ENCODE measurements at places on chromosomes 1 and 21.

GRCh38 chr1:222905151-222905550 lies 90.3 kb downstream of the DISP1 start:
- DNase-seq: no peak

- DNase-seq: no peak
Observed at GRCh38 chr1:62381831-62382657, 54.8 kb upstream of the USP1 start.

DNA sequence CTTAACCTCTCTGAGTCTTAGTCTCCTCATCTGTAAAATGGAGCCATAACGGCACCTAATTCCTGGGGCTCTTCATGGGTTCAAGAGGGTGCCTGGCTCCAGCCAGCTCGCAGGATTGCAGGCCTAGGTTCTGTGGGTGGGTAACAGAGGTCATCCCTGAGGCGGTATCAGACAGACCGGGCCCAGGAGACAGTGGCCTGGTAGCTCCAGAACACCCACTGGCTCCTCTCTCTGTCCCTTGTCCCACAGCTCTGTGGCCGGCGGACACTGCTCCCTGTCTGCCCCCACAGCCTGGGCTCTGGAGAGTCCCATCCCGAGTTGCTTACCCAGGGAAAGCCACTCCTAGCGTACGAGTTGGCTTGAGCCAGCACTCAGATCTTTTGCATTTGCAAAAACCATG lies 150.3 kb downstream of the PEX14 start:
- DNase-seq: peak; percentile 34

- DNase-seq: peak; percentile 68
Observed at GRCh38 chr1:226108935-226109828, 46.7 kb downstream of the H3-3A start.

- DNase-seq: no peak
Observed at GRCh38 chr21:44935533-44935927, 4.3 kb upstream of the SLX9 start.

All from right forelimb (tissue), 1 donor.